CD4-positive, alpha-beta T cell treated with Interleukin-6 at 100 ng/mL for 8 hours (primary cell): ENCODE measurements at places on chromosomes 2 and 18.

DNA sequence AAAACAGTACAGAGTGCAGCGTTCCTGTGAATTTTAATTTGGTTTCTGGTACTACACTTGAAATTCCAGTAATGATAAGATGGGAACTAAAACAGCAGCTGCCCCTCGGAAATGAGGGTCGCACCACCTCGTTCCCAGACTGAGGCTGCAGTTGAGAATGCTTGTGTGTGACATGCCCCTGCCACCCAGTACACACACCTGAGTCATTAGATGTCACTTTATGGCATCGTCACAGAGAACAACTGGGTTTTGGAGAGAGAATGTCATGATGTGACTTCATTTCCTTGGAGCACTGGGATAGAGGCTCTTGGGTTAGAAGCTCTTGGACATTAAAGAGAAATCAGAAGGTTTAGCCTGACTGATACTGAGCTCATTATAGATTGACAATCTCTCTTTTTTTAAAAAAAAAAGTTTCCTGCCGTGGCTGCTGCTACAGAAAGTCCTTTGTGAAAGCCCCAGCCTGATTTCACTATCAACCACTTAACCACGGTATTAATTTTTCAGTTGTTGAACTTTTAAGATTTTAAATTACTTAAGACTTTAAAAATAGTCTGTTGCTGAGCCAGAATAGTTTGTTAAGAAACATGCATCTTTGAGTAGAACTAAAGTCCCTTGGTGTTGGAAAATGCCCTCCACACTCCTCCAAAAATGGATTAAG is 24.5 kb downstream of the BCL2L11 start:
- no peak for DNase-seq

GRCh38 chr18:79479761-79480161 is 84.0 kb downstream of the NFATC1 start:
- DNase-seq = no peak

DNA sequence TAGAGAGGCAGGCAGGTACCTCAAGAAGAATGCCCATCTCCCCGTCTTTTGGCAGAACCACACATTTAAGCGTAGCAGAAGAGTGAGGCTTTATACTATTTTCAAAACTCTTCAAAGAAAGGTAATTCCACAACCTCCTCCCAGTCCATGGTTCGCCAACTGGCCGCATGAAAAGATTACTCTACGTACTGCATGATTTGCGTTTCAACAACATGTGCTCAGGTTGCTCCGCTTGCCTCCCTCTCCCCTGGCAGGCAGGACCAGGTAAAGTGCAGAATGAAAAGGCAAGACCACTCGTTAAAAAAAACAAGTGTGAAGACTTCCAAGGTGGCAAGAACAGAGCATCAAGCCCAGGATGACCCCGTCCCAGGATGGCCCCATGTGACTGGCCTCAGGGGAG is 143.7 kb downstream of the SP3 start:
- DNase-seq = no peak

DNA sequence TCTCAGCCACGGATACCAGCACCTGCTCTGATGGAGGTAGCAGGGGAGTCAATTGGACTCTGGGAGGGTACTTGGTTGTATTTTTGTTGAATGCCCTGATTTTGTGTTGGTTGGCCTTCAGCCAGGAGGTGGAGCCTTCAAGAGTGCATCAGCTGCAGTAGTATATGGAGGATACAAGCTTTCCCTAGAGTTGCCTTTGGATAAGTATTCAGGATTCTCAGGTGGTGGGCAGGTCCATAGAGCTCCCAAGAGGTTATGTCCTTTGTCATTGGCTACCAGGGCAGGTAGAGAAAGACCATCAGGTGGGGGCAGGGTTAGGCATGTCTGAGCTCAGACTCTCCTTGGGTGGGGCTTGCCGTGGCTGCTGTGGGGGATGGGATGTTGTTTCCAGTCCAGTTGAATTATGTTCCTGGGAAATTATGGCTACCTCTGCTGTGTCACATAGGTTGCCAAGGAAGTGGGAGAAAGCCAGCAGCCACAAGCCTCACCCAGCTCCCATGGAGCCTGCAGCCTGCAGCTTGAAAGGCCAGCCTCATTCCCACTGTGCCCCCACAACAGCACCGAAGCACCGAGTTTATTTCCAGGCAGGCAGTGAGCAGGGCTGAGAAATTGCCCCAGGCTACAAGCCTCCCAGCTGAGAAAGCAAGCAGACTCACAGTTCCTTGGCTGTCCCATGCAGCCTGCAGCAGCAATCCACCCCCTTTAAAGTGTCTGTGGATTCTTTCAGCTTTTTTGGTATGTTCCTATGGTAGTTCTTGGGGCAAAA is 38.6 kb upstream of the CHST9 start:
- DNase-seq = no peak

GRCh38 chr18:53541924-53542323 is 682.5 kb downstream of the MBD2 start:
- no peak for DNase-seq

GRCh38 chr18:58669731-58670378 is 1.4 kb upstream of the MALT1 start:
- DNase-seq = no peak

DNA sequence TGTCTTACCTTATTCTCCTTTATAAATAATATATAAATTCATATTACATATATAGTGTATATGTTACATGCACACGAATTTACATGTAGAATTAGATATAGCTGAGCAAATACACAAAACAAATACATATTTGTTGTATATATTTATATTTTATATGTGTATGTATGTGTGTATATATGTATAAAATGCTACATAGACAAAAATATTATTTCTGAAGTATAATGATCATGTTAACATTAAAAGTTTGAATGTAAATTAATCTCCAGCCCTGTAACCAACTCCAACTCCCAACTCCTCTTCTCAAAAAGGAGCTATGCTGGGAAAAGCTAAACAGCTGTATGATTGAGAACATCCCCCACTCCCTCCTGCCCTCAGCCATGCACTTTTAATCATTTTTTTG is 42.7 kb upstream of the RND3 start:
- DNase-seq = no peak

DNA sequence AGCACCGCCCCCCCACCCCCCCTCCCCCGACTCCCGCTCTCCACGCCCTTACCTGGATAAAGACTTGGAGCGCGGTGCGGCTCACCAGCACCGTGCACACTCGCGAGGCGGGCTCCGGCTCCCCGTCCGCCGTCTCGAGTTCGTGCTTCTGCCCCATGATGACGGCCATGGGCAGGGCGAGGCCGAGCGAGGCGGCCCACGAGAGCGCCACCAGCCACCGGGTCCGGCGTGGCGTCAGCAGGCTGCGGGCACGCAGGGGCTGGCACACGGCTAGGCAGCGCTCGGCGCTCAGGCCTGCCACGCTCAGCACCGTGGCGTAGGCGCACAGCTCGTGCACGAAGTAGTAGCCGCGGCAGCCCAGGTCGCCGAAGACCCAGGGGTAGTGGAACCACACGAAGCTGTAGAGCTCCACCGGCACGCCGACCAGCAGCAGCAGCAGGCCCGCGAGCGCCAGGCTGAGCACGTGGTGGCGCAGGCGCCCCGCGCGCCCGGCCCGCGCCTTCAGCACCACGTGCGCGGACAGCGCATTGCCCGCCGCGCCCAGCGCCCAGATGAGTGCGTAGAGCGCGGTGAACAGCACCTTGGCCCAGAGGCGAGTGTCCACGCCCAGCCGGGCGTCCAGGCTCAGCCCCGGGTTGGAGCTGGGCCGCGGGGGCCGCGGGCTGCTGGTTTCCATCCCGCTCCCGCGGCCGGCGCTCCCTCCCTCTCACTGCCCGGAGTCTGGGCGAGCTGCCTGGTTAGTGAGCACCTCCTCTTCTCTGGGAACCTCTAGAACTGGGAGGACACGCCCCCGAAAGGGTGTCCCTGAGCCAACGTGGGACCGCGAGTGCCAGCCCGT is at the start of gene NTSR2:
NTSR2 (minus strand) TSS at position 742 of the 838 bp plus-strand sequence; CDS start at position 676, 66 bp downstream.
- DNase-seq = no peak

- DNase-seq = no peak
These were observed 21.2 kb upstream of the NAB1 start for GRCh38 chr2:190627448-190628412.

DNA sequence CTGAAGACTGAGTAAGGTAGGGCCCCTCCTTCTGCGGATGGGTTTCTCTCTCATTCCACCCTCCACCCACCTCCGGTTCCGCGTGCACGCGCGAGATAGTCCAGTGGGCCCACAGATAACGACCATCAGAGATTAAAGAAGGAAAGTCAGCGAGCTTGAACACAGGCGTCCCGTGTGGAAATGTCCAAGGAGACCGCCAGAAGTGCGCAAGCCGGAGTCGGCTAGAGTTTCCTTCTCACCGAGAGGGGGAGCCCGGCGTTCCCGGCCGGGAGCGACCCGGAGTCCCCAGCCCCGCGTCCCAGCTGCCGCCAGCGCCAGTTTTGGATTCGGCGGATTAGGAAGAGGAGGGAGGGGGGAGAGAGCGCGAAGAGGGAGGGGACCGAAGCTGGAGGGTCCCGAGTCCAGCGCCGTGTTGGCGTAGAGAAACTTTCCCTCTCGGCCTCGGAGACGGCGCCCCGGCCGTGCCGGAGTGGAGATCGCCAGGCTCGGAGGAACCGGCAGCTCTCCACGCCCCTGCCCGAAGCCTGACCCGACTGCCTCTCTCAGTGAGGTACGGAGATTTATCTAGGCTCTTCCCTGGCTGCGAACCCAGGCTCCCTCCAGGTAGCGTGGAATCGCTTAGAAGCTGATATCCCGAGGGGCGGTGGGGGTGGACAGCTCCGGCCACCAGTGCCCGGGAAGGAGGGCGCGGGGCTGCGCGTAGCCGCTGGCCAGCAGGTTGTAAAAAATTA is at the start of gene GULP1:
GULP1 (plus strand) TSS at position 258 of the 731 bp plus-strand sequence. CDS start 185,829 bp downstream, outside the sequence.
- DNase-seq = no peak

- DNase-seq = no peak
These were observed 366.7 kb upstream of the KCNJ3 start for GRCh38 chr2:154331784-154332183.

DNA sequence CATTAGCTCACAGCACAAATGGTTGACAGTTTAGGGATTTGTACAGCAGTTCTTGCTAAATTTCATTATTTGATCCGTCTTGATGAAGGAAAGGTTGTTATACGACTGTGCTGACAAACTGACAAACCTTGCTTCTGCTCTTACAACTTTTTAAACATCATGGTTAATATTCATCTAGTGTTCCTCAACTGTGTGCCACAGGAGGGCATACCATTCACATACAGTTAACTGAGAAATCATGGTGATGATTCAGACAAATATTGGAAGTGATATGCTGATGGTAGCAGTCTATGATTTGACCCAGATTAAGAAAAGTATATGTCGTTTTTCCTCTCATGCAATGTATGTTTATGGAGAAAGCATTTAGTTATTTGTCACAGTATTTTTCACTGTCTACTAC is 129.8 kb upstream of the FSIP2 start:
- no peak for DNase-seq

DNA sequence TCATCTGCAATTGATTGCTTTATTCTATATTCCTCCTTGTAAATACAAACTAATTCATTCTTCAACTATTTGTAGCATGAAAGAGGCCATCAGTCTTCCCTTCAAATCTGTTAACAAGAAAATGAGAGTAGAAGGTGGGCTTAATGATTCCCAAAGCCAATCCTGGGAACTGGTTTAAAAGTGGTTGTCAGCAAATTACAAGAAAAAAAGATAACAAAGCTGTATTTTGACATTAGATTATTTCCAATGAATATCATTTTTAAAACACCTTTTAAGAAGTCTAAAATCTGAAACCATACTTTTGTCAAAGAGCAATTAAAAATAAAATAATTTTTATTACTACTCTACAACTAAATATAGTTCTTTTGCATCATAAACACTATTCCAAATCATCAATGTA is 139.2 kb downstream of the DYM start:
- no peak for DNase-seq

- no peak for DNase-seq
These were observed 184.7 kb downstream of the DSEL start for GRCh38 chr18:67331857-67332256.

DNA sequence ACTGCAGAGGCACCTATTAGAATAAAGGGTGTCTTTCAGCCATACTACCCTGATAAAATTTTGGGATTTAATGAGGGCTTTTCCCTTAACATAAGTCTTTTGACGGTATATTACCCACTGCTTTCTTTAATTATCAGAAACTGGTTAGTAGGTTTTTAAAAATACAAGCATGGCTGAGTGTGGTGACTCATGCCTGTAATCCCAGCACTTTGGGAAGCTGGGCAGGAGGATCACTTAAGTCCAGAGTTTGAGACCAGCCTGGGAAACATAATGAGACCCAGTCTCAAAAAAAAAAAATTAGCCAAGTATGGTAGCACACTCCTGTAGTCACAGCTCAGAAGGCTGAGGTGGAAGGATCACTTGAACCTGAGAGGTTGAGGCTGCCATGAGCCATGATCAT is 16.1 kb downstream of the CPSF3 start:
- no peak for DNase-seq

DNA sequence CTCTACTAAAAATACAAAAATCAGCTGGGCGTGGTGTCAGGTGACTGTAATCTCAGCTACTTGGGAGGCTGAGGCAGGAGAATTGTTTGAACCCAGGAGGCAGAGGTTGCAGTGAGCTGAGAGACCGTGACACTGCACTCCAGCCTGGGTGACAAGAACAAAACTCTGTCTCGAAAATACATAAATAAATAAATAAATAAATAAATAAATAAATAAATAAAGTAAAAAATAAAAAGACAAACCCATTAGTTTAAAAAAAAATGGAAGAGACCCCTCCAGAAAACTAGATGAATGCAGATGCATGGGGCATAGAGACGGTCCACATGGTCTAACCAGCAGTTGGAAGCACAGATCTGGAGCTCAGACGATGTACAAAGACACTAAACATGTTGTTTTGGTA is 18.1 kb downstream of the TMEM163 start:
- DNase-seq = no peak

- DNase-seq = no peak
These were observed 74.9 kb upstream of the DOCK10 start for GRCh38 chr2:225117051-225117716.

GRCh38 chr2:112138159-112139032 is at the start of gene FBLN7:
Gene FBLN7, plus strand, starts transcription at chr2:112138385. Its CDS starts 271 bp downstream, at chr2:112138656.
- no peak for DNase-seq

GRCh38 chr2:26721115-26722032 is 28.9 kb downstream of the KCNK3 start:
- DNase-seq = no peak

GRCh38 chr2:218284106-218284811 is 8.0 kb downstream of the TMBIM1 start:
- peak; percentile 56 for DNase-seq

DNA sequence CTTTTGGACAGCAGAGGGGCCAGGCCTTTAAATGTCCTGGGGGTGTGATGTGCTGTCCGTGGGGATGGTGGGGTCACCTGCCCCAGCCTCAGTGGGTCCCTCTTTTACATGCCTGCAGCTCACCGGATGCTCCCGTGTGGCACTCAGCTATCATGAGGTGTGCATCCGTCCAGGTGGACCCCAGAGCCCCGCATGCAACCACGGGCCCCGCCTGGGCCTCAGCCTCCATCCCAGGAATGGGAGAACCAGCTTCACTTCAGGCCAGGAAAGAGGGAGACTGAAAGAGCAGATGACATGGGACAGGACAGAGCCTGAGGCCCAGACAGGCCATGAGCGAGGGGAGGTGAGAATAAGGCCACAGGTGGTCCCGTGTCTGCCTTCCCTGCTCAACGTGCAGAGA is 37.5 kb downstream of the RAMP1 start:
- DNase-seq = no peak

DNA sequence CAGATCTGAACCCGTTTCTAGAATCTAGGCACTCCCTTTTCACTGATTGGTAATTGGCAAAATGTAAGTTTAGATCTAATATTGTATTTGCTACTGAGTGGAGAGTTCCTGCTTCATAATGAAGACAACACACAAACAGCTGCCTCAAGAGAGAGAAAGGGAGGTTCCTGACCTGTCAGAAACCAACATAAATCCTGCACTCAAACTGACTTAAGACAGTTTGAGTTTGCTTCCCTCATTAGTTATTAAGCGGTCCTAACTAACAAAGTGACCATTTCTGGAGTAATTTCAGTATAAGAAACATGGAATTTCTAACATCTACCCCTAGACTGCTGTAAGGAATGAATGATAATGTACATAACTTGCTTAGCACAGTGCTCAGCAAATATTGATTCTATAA is 191.2 kb downstream of the METTL4 start:
- no peak for DNase-seq
